Stimulated activated CD4-positive, alpha-beta T cell treated with anti-CD3 and anti-CD28 coated beads, Interleukin-12 subunit alpha, Interleukin-12 subunit beta, amount 100 ng/mL, for 48 hours (primary cell): ENCODE measurements at places on chromosomes 4 and X.

DNA sequence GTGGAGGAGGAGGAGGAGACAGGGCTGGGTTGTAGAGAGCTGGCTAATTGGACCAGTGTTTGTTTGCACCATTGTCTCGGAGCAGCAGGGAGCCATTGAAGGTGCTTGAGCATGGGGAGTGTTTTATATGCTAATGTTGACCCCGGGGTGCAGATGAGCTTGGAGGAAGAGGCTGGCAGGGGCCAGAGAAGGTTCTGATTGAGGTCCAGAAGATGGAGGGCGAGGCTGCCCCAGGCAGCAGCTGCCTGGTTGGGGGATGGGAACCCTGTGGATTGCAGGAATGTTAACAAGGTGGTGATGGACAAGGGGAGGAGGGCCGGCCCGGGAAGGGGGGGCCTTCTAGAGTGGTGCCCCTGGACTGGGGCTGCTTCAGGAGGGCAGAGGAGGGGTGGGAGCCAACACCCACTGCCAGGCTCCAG lies 18.0 kb downstream of the DOK7 start:
- DNase-seq, result no peak

GRCh38 chr4:138977524-138977923 lies 38.1 kb upstream of the NOCT start:
- DNase-seq, result no peak

- DNase-seq, result no peak
These were observed 36.0 kb upstream of the GABRA2 start for GRCh38 chr4:46425775-46426400.

DNA sequence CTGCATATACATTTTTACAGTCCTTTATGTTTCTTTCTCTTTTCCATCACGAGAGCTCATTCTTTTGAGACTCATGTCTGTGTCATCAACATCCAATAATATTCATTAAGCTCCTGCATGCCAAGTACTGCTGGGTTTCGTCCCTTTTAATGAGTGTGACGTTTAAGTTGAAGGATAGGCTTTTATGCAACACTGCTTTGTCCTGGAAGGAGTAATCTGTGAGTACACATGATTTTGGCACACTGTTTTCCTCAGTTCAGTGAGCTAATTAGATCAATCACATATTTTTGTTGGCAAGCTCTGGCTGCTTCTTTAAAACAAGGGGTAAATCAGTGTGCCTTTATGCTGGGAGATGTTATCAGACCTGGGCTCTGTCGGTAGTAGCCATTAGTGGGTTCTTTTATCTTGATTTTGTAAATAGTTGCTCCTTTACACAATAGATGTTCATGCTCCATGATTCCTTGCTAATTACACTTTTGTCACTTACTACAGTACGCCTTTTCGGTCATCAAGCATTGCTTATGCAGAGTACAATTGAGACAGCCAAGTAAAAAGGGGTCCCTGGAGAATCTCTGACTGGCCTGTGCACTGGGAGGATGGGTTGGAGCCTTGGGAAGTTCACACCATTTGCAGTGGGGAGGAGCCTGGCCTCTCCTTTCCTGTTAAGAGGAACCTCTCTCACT lies 132.6 kb downstream of the FHIP1A start:
- DNase-seq, result no peak

- no peak for DNase-seq
These were observed 646 bp downstream of the ABCB7 start for GRCh38 chrX:75155447-75155826.

GRCh38 chrX:37640142-37640541 lies 45.4 kb upstream of the XK start:
- no peak for DNase-seq

GRCh38 chr4:34289962-34290361 lies 1954.4 kb downstream of the ARAP2 start:
- no peak for DNase-seq

- DNase-seq, result no peak
These were observed 62.6 kb downstream of the GATB start for GRCh38 chr4:151698213-151698612.

DNA sequence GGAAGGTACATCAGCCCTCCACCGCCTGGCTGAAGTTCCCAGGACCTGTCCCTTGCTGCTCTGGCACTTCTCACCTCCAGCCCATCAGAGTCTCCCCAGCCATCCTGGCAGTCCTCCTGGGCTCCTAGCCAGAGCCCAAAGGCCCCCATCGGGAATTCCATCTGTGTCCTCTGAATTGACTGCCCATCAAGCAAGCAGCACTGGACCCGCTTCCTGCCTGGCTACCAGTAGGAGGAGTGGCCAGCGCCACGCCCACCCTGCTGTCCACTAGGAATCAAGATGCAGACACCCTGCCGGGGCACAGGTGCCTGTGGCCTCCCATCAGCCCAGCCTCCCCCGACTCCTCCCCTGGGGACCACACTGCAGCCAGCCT lies 47.2 kb downstream of the C4orf50 start:
- DNase-seq, result no peak
